Glutamatergic neuron (in vitro differentiated cells): ENCODE measurements at places on chromosomes 2 and 18.

- DNase-seq, result peak; percentile 76
Observed at GRCh38 chr2:189580658-189581353, at the start of gene SLC40A1. TSS of gene SLC40A1 (minus strand) at chr2:189580786. CDS start at chr2:189580460, 326 bp downstream.

DNA sequence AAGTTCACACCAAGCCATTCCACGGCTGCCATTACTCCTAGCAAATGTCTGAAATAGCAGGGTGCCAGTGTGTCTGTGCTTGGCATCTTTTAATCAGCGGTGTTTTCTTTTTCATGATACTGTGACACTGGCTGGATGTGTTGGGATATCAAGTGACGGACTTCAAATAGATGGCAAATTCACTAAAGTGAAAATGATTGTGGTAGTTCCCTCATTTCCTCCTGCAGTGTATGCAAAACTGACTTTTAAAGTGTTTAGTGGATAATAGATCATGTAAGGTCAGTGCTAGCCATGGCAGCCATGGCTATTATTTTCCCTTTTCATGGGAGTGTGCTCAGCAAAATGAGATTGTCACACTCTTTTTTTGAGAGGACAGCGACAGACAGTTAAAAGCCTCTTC, 261.5 kb upstream of the SIX3 start:
- DNase-seq, result no peak

DNA sequence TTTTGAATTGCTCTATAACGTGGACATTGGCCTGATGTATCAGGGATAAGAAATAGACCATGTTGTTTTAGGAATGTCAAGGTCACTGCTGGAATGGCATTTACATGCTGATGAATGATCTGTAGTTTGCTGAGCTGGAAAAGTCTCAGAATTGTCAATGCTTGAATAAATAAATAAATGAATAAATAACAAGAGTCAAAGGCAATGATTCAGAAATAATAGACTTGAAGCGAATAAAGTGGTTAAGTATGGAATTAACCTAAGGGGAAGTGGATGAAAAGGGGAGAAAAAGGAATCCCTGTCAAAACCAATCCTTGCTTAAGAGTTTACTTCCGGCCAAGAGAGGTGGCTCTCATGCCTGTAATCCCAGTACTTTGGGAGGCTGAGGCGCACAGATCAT, 1620.0 kb downstream of the SUCLG1 start:
- DNase-seq, result no peak

GRCh38 chr2:4964001-4964540, 728.1 kb upstream of the SOX11 start:
- no peak for DNase-seq

GRCh38 chr18:7733642-7734041, 166.5 kb downstream of the PTPRM start:
- no peak for DNase-seq

GRCh38 chr2:127874378-127875269, 11.1 kb downstream of the AMMECR1L start:
- DNase-seq, result no peak

DNA sequence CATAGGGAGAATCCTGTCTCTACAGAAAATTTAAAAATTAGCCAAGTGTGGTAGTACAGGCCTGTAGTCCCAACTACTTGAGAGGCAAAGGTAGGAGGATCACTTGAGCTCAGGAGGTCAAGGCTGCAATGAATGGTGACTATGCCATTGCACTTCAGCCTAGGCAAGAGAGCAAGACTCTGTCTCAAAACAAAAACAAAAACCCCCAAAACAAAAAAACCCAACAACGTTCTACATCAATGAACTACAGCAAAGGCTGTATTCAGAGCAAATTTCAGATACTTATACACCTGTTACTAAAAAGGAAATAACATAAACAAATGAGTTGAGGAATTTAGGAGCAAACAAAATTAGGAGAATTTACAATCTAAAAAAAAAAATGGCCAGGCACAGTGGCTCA, 22.6 kb downstream of the YES1 start:
- DNase-seq, result no peak

- DNase-seq, result no peak
Observed at GRCh38 chr2:130251535-130251872, 53.3 kb upstream of the TUBA3E start.

GRCh38 chr18:77392321-77392720, 142.7 kb downstream of the GALR1 start:
- DNase-seq, result no peak

- no peak for DNase-seq
Observed at GRCh38 chr2:45626387-45627221, 15.5 kb upstream of the SRBD1 start.

DNA sequence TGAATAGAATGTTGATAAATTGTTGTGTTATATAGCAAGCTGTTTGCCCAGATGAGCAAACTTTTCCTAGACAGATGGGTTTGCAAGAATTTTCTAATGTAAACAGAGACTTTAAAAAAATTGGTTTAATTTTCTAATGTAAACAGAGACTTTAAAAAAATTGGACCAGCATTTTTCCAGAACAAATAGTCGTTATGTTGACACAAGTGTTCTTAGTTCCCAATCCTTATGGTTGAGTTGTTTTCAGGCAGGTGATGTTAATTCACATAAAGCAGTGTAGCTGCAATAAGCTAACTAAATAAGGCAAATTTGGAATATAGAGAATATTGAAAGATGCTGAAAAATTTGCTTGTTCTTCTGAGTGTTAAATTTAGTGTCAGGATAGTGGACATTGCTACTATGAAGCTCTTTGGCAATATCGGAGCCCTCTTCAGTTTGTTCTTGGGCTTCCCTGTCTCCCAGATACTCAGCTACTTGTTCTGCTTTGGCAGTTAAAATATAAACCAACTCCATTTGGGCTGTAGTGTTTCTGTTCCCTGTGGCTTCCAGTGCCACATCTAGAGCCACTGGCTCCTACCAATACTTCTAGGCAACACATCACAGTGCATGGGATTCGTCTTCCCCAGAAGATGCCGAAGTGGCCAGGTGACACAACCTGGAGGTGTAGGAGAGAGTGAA, 105.7 kb downstream of the DYNAP start:
- DNase-seq, result no peak

DNA sequence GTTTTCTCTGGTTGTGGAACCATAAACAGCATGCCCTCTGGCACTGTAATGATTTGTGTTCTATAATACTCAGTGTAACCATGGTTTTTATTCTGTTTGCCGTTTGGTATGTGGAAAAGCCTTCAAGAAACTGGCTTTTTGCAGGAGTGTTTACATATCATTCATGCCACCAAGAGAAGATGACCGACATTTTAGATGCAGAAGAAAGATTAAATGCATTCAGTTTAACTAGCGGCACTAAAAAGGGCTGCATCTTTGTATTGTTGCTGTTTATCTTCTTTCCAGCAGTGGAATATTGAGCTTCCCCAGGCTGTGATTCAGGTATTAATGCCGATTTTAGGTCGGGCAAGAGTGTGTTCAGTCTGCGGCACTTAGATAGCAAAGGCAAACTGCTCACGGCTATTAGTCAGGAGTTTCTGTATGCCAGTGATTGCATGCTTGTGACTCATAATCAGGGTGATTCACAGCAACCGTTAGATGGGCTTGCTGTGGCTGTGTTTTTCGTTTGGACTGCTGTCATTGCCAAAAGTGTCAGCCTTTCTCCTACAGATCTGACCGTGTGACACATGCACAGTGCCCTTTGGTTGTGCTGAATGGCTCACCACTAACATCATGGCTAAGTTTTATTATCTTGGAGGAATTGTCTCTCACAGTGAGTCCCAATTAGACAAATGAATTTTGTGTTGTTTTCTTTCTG, 479.7 kb downstream of the PARD3B start:
- DNase-seq, result no peak

- no peak for DNase-seq
Observed at GRCh38 chr2:218360453-218360852, 3.8 kb downstream of the CATIP start.

- DNase-seq, result no peak
Observed at GRCh38 chr2:152518641-152519580, 183.9 kb downstream of the FMNL2 start.

GRCh38 chr18:56787390-56787789, 136.2 kb downstream of the WDR7 start:
- DNase-seq, result no peak

GRCh38 chr2:226274143-226274542, 525.5 kb downstream of the IRS1 start:
- no peak for DNase-seq

GRCh38 chr18:3720159-3720558, 270.2 kb downstream of the TGIF1 start:
- DNase-seq, result no peak

DNA sequence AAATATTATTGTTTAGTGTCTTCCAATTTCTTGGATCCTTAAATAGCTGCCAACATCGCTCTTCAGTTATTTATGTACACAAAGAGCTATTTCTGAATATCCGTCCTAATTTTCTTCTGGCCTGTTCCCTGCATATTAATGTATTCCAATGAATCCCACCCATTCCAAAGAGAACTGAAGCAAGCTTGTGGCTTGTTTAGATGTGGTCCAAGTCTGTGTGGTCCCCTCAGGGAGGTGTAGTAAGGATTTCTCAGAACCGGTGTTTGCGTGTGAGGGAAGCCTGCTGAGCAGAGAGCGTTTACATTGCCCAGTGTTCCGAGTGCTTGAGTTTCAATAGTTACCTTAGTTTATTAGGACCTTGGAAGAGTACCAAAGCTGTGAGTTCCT, 25.1 kb upstream of the IL1R1 start:
- DNase-seq, result no peak

DNA sequence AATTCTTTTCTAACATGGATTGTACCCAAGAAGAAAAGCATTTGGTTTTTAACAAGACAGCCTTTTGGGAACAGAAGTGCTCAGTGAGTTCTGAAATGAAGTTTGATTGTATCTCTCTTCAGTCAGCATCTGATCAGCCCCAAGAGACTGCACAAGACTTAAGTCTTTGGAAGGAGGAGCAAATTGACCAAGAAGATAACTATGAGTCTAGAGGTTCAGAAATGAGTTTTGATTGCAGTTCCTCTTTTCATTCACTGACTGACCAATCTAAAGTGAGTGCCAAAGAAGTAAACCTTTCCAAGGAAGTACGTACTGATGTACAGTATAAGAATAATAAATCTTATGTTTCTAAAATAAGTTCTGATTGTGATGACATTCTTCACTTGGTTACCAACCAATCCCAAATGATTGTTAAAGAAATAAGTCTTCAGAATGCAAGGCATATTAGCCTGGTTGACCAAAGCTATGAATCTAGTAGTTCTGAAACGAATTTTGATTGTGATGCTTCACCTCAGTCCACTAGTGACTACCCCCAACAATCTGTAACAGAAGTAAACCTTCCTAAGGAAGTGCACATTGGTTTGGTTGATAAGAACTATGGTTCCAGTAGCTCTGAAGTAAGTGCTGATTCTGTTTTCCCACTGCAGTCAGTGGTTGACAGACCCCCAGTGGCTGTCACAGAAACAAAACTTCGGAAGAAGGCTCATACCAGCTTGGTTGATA, 31.2 kb downstream of the ZDBF2 start:
- no peak for DNase-seq

- no peak for DNase-seq
Observed at GRCh38 chr2:234630801-234631261, 133.9 kb upstream of the ARL4C start.

DNA sequence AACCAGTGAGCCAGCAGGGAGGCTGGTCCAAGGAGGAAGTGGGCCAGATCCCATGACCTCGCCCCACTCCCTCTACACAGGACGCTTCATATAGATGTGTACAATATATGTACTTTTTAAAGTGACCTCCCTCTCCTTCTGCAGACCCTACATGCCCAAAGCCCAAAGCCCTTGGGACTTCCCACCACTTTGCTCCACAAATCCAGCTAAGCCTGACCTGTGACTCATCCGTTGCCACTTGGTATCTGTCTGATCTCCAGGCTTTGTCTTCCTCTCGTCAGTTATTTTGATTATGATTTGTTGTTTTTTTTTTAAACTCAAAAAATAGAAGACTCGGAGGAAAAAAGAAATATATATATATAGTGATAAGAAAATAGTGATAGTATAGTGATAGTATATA, 470.8 kb downstream of the KCNJ3 start:
- DNase-seq, result peak; percentile 22

DNA sequence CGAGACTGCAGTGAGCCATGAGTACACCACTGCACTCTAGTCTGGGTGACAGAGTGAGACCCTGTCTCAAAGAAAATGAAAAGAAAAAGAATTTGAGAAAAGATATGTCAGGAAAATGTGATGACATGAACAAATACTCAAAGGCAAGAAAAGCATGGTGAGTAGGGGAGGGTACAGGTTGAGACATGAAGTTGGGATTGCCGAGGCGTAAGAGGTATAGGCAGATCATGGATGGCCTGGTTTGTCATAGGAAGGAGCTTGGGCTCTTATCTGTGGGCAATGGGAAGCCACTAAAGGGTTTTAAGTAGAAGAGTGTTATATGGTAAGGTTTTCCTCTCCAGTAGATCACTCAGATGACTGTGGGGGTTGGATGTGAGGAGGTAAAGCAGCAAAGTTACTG, 32.3 kb downstream of the SPAST start:
- no peak for DNase-seq

DNA sequence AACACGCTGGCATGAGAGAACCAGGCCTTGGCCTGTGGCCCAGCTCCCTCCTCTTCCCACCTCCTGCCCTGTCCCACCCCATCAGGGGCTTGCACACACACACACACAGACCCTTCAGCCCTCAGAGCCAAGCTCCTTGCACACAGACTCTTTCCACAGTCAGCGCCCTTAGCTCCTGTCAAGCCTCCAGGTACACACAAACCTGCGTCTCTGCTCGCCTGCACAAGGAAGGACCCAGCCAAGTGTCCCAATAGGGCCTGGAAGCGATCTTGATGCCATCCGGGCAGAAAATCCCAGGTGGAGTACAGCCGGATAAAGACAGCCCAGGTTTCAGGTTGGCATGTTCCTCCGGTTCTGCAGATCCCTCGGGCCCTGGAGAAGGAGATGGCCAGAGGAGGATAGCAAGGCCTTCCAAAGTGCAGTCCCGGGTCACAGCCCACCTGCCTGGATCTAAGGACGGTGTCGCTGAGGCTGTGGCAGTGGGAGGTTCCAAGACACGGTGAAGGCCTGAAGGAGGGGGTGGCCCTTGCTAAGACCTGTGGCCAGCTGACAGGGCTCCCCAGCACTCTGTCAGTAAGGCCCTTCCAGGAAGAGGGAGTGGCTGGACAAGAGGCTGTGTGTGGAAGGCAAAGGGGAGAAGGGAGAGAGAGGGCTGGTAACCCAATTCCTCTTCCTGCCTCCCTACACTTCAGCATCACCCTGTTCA, 18.5 kb upstream of the STEAP3 start:
- no peak for DNase-seq

DNA sequence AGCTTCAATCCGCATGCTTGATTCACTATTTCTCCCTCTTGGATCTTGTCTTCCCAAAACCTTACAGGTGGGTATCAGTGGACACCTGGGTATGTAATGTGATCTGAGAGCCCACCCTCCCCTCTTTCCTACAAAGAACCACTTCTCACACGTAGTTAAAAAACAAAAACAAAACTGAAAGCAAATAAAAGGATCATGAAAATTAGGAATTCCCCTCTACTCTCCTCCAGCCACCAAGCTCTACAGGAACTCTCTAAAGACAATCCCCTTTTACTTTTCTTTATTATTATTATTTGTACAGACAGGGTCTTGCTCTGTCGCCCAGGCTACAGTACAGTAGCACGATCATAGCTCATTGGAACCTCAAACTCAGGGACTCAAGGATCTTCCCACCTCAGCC, 40.8 kb upstream of the MYO1B start:
- DNase-seq, result no peak
